CD4-positive, alpha-beta T cell treated with Interferon alpha-2 for 1 hour (primary cell): ENCODE measurements at places on chromosomes 3 and 15.

GRCh38 chr15:83106994-83107840 lies at the start of gene TM6SF1:
Gene TM6SF1, plus strand, starts transcription at chr15:83107645. Its CDS starts 36 bp downstream, at chr15:83107681.
- no peak for DNase-seq

- no peak for DNase-seq
Measured at GRCh38 chr3:28808068-28808467, 459.4 kb upstream of the AZI2 start.

GRCh38 chr3:178749471-178749870 lies 213.2 kb downstream of the KCNMB2 start:
- DNase-seq: no peak

GRCh38 chr15:98874773-98875172 lies 132.8 kb downstream of the PGPEP1L start:
- no peak for DNase-seq

DNA sequence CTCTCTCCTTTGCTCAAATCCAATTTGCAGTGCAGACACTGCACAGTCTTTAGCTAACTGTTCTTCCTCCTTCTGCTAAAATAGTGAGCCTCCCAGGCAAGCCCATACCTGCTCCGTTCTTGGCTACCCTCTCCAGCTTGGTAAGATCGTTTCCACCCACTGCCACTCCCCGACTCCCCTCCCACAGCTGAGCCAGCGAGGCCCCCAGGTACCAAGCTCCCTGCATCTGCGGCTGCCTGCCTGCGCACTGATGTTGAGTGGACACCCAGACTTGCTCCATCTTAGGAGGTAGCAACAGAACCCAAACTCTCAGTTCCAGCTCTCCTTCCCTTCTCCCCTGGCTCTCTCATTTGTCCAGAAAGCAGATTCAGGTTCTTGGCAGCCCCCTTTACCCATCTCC lies 7.9 kb upstream of the TNK2 start:
- DNase-seq: no peak

GRCh38 chr15:101210058-101210457 lies 41.8 kb downstream of the CHSY1 start:
- no peak for DNase-seq

DNA sequence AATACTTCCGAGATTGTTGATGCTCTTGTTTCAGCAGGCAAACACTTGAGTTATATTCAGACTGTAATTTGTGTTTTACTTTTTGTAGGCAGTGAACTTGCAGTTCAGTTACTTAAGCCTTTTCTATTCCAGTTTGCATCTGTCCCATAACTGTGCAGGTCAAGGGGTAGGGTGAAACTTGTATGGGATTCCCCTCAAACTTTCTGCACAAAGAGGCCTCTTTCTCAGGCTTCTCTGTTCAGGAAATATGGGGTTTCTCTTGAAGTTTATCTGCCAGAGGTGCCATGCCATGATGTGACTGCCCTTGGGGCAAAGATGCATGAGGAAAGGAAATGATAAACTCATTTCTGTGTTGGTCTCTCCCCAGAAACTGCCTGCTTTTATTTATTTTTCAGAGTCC lies 66.7 kb downstream of the SLC24A1 start:
- no peak for DNase-seq

DNA sequence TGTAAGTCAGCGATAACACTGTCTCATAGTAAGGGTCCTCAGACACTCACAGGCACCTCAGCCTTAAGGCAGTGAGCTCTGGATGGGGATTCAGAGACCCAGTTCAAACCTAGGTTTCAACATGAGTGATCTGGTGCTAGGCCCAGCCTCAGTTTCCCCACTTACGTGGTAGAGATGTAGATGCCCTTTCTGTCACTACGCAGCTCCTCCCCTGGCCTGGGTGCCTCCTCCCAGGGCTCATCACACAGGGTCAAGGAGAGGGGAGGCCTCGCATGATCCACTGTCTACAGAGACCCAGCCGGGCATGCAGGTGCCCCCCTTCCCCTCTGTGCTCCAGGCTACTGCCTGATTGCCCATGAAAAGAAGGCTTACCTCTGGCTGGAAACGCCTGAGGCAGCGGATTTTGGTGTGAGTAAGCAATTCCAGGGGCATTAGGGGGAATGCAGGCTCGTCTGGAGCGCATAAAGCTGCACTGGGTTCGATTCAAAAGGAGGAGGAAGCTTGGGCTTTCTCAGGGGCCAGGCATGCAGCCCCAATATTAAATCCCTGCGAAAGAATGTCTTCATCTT lies 69.8 kb upstream of the ANKRD34C start:
- no peak for DNase-seq

DNA sequence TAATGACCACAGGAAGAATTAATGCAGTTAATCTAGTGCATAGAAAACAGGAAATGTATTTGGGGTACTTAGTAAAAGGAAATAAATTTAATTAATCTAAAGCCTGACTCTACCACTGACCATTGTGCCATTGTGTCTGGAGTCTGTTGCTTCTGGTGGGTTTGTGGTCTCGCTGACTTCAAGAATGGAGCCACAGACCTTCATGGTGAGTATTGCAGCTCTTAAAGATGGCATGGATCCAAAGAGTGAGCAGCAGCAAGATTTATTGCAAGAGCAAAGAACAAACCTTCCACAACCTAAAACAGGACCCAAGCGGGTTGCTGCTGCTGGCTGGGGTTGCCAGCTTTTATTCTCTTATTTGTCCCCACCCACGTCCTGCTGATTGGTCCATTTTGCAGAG lies 711.5 kb upstream of the LMCD1 start:
- no peak for DNase-seq

- no peak for DNase-seq
Measured at GRCh38 chr15:68994149-68994548, 20.3 kb upstream of the NOX5 start.

- DNase-seq: no peak
Measured at GRCh38 chr15:89225588-89225987, 4.2 kb upstream of the RLBP1 start.
